Right renal cortex interstitium (tissue), 3 donors: ENCODE measurements at places on chromosomes 3 and 15. TPM values are rescaled to one million over a fixed set of nuclear protein-coding genes. Genes with fewer than 3 reads are reported as not detected.

DNA sequence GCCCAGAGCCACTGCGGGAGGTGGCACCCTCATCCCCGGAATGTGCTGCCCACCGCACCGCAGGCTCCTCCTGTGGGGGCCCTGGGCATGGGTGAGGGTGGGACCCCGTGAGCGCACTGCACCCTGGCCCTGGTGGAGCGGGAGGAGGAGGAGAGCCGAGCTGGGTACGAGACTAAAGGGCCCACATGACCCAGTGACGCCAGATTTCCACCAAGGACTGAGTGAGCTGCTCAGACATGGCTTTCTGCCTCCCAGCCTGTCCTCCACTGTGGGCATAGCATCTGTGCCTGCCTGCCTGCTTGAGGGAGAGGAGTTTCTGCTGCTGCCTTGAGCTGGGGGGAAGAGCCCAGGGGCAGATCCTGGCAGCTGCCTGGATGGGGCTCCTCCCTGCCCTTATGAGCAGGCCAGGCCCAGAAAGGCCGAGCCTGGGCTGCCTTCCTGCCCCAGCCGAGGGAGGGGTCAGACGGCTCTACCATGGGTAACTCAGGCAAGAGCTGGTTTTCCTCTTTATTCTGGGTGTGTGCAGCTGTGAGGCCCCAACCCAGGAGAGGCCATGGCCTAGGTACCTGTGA lies 88.4 kb downstream of the VGLL4 start:
- no peak for DNase-seq

DNA sequence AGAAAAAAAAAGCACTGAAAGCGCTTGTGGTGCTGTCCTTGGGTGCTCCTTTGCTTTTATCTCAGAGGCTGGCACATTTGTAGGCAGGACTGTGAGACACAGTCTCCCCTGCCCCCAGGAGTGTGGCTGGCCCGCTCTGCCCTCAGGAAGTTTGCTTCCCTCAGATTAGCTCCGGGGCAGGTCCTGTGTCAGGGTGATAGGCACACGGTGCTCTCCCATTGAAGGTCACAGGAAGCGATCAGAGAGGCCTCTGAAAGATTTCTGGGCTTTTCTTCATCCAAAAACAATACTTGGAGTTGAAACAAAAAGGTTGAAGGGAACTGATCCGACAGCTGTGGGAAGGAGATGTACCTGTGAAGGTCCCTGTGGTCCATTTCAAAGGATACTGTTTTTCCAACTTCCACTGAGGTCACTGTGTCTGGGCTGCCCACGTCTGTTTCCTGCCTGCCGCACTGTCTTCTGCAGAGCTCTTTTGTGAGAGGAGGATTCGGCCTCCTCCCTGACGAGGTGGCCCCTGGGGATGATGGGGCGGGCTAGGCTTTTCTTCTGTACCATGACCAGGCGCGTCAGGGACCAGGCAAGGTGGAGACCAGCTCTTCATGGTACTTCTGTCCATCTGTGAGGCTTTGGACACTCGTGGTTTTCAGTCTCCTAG lies 330.5 kb upstream of the CTDSPL start:
- DNase-seq, result no peak

DNA sequence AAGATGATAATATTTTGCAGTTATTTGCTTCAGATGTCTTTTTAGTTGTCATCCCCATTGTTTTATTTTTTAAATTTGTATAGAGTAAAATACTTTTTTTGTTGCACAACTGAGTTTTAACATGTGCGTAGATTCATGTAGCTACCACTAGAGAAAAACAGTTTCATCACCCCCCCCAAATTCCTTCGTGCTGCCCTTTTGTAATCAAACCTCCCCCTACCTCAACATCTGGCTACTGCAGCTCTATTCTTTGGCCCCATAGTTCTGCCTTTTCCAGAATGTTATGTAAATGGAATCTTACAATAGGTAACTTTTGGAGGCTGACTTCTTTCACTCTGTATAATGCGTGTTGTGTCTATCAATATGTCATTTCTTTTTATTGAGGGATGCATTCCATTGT lies 232.0 kb upstream of the RASGRP1 start:
- no peak for DNase-seq

Gene FBXL22
- 1.6 TPM for polyA plus RNA-seq

GRCh38 chr15:71678191-71678590 lies 132.2 kb upstream of the NR2E3 start:
- DNase-seq, result no peak

Gene CTXN2
- not detected for polyA plus RNA-seq

- DNase-seq, result no peak
Measured at GRCh38 chr3:27085829-27086730, 283.1 kb downstream of the NEK10 start.

- DNase-seq, result no peak
Measured at GRCh38 chr3:49462222-49462621, 7.8 kb upstream of the DAG1 start.

- DNase-seq, result no peak
Measured at GRCh38 chr15:100279446-100279845, 62.3 kb downstream of the ADAMTS17 start.

- no peak for DNase-seq
Measured at GRCh38 chr3:129000742-129001100, 383 bp upstream of the EFCC1 start.

DNA sequence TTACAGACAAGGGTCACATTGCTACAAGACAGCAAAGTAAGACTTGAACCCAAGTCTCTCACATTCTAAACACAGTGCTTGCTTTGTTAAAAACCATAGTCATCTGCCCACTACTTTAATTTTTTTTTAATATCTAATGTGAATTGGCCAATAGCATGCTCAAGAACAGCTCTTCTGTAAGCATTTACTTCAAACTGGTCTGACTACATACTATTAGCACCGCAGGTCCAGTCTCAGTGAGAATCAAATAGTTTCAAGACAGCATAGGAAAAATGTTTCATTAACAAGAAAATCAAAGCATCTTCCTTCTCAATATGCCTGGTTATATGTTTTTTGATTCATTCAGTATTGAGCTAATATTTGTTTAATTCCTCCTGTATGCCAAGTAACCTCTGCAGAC lies 419.9 kb downstream of the ERC2 start:
- no peak for DNase-seq

Gene JAGN1
- polyA plus RNA-seq, result 56.8 TPM

GRCh38 chr15:86555098-86555497 lies 475.4 kb downstream of the AGBL1 start:
- DNase-seq, result peak; percentile 35

- no peak for DNase-seq
Measured at GRCh38 chr3:151327571-151328198, 1.7 kb downstream of the P2RY13 start.

GRCh38 chr15:98501192-98501591 lies 147.1 kb upstream of the IGF1R start:
- no peak for DNase-seq

DNA sequence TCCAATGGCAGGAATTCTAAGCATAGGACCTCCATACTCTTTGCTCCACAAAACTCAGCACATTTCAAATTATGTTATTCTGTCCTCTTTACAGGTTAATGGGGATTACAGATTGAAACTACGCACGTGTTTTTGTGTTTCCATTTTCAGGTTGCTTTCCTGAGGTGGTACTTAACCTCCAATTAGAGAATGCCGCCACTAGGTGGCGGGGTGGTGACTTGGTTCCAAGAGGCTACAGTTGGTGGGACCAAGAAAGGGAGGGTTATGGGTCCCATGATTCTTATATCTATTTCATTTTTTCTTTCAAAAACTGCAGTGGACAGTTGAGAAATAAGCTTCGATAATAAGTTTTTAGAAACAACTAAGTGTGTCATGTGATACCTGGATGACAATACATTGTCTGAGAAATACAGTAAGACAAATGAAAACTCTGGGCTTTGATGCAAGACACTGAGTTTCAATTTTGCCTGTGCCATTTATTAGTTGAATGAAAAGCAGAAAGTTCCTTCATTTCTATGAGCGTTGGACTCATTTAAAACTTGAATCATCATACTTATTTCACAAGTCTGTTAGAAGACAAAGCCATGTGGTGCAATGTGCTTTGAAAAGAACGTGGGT lies 539.0 kb downstream of the FGF12 start:
- no peak for DNase-seq

GRCh38 chr15:34808016-34808415 lies 12.7 kb upstream of the ACTC1 start:
- no peak for DNase-seq

DNA sequence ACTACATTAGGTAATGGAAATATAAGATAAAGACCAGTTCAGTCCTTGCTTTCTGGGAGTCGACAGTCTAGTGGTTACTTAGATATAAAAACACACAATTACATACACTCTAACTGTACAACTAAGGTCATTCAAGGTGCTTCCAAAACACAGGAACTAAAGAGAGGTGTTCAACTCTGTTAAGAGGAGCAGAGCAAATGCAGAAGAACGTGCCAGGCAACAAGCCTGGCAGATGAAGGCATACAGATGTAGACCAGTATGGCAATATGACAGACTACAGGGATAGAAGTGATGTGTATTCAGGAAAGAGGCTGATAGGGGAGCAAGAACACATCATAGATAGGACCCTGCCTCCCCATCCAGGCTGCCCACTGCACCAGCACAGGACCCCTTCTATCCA lies 78.3 kb downstream of the CBLB start:
- DNase-seq, result no peak

GRCh38 chr3:39112535-39112934 lies 5.1 kb downstream of the TTC21A start:
- DNase-seq, result no peak

Gene PPP4R2
- 105 TPM for polyA plus RNA-seq

Gene KCNMB3
- 6.5 TPM for polyA plus RNA-seq

Gene PLIN1
- 0.86 TPM for polyA plus RNA-seq

Gene GABRR3
- polyA plus RNA-seq, result not detected

Gene SCN5A
- 0.88 TPM for polyA plus RNA-seq

- DNase-seq, result no peak
Measured at GRCh38 chr15:60614862-60615771, 136.2 kb upstream of the ICE2 start.

DNA sequence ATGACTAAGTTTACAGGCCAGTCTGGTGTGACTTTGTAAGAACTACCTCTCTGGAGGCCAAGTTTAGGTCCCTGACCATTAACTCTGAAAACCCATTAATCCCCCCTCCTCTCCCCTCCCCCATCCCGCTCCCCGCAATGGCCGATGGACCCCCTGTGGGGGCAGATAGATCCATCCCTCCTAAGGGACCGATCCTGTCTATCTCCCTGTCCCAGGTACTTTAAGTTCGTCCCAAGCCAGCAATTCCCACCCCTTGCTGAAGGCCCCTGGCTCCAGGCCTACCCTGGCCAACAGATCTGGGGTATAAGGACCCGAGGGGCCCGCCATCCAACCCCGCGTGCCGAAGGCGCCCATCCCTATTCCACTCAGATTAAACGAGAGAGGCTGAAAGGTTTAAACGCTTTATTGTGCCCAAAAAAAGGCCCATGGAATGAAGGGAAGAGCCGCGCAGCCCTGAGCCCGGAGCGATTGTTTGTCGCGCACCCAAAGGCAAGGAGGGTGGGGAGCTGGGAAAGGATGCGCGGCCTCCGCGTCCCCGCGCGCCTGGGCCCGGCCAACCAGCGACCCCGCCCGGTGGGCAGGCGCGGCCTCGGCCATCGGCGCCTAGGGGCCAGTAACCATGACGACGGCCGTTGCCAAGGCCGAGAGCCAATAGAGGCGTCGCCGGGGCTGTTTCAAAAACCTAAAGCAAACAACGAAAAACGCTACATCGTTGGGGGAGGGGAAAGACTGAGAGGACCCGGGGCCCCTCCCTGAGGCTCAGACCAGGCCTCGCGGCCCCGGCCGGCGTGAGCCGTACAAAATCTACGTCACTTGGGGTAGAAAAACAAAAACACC lies 35.9 kb downstream of the HMCES start:
- peak; percentile 82 for DNase-seq

Gene GOLGA6A
- polyA plus RNA-seq, result 0.04 TPM

DNA sequence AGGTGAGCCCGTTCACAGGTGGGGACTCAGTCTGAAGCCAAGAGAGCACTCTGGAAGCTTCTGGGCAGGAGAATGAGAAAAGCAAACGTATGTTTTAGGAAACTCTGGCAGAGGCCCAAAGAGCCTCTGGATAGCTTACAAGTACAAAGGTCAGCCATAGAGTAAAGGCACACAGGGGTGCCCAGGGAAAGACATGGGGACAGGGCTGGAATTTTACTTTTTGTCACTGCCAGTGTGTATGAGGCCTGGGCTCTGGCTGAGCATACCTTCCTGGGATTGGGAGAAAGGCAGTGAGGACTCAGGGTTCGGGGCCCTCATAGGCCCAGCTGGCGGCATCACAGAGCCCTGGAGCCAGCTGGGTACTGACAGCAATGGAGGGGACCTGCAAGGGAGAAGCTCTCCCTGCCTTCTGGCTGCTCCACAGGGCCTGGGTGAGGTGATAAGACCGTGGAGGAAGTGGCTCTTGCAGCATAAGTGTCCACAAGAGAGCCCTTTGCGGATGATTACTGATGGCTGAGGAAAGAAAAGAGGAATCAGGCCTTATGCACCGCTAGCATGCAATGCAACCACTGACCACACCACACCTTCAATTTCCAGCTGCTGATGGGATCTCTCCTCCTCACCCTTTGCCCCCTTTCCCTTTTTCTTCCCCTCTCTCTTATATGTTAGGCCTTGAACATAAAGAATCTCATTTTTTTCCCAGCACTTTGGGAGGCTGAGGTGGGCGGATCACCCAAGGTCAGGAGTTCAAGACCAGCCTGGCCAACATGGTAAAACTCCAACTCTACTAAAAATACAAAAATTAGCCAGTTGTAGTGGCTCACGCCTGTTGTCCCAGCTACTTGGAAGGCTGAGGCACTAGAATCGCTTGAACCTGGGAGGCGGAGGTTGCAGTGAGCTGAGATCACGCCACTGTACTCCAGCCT lies 25.1 kb upstream of the BCL2L10 start:
- no peak for DNase-seq

DNA sequence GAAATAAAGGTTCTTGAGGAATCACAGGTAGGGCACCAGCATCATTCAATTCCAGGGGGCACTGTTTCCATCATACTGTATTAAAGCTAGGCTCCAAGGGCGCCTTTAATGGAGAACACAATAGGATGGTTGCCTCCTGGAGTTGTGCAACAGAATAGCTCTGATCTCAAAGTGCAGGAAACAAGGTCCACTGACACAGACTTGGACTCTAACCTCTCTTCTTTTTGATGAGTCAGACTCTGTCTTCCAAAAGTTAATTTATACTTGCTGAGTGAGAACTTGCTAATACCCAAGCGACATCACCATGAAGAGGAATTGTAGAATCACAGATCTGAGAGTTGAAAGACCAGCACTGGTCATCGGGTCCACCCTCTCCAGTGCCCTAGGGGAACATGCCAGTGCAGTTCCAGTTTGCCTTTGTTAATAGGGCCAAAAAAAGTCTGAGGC lies 94.4 kb upstream of the PHLDB2 start:
- DNase-seq, result no peak

DNA sequence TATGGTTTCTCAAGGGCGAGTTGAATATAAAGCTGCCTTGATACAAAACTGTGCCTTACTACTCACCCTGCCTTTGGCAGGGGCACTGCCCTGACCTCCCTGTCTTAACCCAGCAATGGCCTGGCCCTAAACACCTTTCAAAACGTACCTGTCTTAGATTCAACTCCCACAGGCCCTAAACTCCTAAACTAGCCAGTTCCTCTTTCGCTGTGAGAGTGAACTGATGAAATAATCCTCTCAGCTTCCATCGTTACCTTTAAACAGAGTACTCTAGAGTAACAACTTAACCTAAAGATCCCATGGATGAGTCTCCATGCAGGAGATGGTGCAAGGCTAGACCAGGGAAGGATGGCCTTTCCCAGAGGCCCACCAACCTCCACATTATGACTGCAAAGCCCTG lies 133.0 kb upstream of the THBS1 start:
- DNase-seq, result no peak
